Myocyte (in vitro differentiated cells): ENCODE measurements at places on chromosomes 16 and 17. TPM values are rescaled to one million over a fixed set of nuclear protein-coding genes. Genes with fewer than 3 reads are reported as not detected.

LUC7L gene
- 105 and 106 TPM in 2 replicates for total RNA-seq

ZBTB4 gene
- total RNA-seq, result 32.8 and 38.0 TPM in 2 replicates

ABCA10 gene
- total RNA-seq, result 0.08 TPM in 1 of 2 replicates, not detected in the other

EME1 gene
- 0.62 and 0.68 TPM in 2 replicates for total RNA-seq

MT1F gene
- total RNA-seq, result not detected in 2 replicates

LGALS9 gene
- 0.29 and 0.31 TPM in 2 replicates for total RNA-seq

GRAPL gene
- total RNA-seq, result not detected in 2 replicates

GP2 gene
- not detected in 2 replicates for total RNA-seq

G6PC1 gene
- not detected in 2 replicates for total RNA-seq

HOXB6 gene
- total RNA-seq, result 13.5 and 22.9 TPM in 2 replicates

C16orf74 gene
- 0.16 TPM in 1 of 2 replicates, not detected in the other for total RNA-seq

HOXB9 gene
- 4.9 and 6.6 TPM in 2 replicates for total RNA-seq

HBM gene
- not detected in 2 replicates for total RNA-seq

CCL5 gene
- 0.11 and 0.62 TPM in 2 replicates for total RNA-seq

NOD2 gene
- 0.31 and 0.99 TPM in 2 replicates for total RNA-seq

CIITA gene
- under 0.01 and 0.03 TPM in 2 replicates for total RNA-seq

DYNLRB2 gene
- not detected in 2 replicates for total RNA-seq

CYTH1 gene
- 35.9 and 43.0 TPM in 2 replicates for total RNA-seq

HGS gene
- total RNA-seq, result 101 and 123 TPM in 2 replicates

ALDOC gene
- 22.5 and 25.9 TPM in 2 replicates for total RNA-seq

SMIM36 gene
- total RNA-seq, result not detected in 2 replicates

TBX21 gene
- not detected in 2 replicates for total RNA-seq

SLC12A3 gene
- 0.16 TPM in 1 of 2 replicates, not detected in the other for total RNA-seq

EPN3 gene
- not detected in 2 replicates for total RNA-seq

TBC1D26 gene
- total RNA-seq, result 0.05 TPM in 1 of 2 replicates, not detected in the other

SDR42E2 gene
- total RNA-seq, result not detected in 2 replicates

APOBR gene
- total RNA-seq, result not detected in 2 replicates

PPL gene
- 5.9 and 25.4 TPM in 2 replicates for total RNA-seq

MRC2 gene
- total RNA-seq, result 143 and 161 TPM in 2 replicates

KRT15 gene
- total RNA-seq, result not detected in 2 replicates

MARCHF10 gene
- total RNA-seq, result 0.47 TPM in 1 of 2 replicates, not detected in the other

CORO1A gene
- total RNA-seq, result 0.21 and 1.5 TPM in 2 replicates

TBC1D3 gene
- not detected in 2 replicates for total RNA-seq

ZP2 gene
- total RNA-seq, result not detected in 2 replicates

LGALS9B gene
- not detected in 2 replicates for total RNA-seq

MT1E gene
- total RNA-seq, result 24.7 and 26.6 TPM in 2 replicates

CA4 gene
- total RNA-seq, result not detected in 2 replicates

EPX gene
- not detected in 2 replicates for total RNA-seq

CBX4 gene
- total RNA-seq, result 14.1 and 16.8 TPM in 2 replicates
